Activated T-helper 1 cell treated with Interleukin-2 at 50 U/mL for 16 hours (primary cell): ENCODE measurements at places on chromosomes 7 and 10.

- DNase-seq: no peak
These were observed 44.6 kb downstream of the WDR37 start for GRCh38 chr10:1100691-1101368.

DNA sequence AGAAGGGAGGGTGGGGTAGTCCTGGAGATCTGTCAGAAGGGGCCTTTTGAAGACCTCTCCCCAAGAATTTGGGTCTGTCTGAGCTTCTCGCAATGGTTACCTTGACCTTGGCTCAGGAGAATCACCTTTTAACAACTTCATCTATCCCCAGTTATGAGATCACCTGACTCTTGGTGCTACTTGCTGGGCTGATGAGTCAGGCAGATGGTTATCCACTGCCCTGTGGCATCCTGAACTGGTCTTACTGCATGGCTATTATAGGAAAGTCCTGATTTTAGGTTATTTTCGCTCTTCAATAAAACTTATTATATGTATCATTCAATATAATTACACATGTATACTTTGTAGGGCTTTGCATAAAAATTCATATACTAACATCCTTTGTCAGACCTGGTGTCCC is 274.7 kb downstream of the GFRA1 start:
- no peak for DNase-seq

- no peak for DNase-seq
These were observed 203.2 kb downstream of the PCLO start for GRCh38 chr7:82959528-82959927.

DNA sequence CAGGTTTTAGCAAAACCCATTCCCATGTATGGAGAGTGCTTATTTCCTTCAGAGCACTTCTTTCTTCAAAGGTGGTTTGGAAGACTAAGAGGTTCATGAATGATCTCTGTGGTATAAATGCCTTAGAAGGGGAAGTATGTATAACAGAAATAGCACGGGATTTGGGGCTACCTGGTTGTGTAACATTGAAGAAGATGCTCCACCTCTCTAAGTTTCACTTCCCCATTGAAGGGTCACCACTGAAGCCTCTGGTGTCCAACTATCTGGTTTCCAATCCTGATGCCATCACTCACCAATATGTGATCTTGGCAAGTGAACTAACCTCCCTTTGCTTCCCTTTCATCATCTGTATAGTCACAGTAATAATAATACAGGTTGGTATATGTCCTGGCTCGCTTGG is 37.2 kb downstream of the CYCS start:
- DNase-seq: no peak

- no peak for DNase-seq
These were observed 263.0 kb downstream of the BAMBI start for GRCh38 chr10:28940158-28940888.

- DNase-seq: no peak
These were observed 23.9 kb downstream of the UPF2 start for GRCh38 chr10:12018438-12019282.

GRCh38 chr10:96743988-96744585 is 23.8 kb upstream of the PIK3AP1 start:
- no peak for DNase-seq

- no peak for DNase-seq
These were observed 25.1 kb downstream of the ICA1 start for GRCh38 chr7:8236780-8237407.

- DNase-seq: no peak
These were observed 825 bp downstream of the ZNF862 start for GRCh38 chr7:149838992-149839408.

DNA sequence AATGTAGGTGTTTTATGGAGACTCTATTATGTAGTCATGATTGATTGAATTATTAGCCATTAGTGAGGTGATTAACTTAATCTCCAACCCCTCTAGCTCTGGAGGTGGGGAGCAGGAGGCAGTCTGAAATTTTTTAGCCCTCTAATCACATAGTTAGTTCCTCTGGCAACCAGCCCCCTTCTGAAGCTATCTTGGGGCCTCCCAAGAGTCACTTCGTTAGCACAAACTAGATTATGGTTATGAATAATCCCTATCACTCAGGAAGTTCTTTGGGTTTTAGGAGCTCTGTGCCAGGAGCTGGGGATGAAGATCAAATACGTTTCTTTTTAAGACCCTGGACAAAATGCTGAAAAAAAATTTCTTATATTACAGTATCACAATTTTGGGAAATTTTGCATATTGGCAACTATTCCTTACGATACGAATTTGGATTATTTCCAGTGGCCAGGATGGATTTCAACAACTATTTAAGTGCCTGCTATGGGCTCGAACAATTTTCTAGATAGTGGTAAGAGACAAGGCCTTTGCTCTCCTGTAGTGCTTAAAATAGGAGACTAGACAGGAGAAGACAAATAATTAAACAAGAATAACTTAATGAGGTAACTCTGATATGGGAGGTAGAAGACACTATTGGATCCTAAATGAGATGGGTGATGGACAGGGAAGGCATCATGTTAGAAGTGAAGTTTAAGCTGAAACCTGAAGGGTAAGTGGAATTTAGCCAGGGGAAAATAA is 52.9 kb downstream of the BTAF1 start:
- DNase-seq: no peak

GRCh38 chr10:74000892-74001669 is 3.2 kb downstream of the VCL start:
- DNase-seq: no peak

DNA sequence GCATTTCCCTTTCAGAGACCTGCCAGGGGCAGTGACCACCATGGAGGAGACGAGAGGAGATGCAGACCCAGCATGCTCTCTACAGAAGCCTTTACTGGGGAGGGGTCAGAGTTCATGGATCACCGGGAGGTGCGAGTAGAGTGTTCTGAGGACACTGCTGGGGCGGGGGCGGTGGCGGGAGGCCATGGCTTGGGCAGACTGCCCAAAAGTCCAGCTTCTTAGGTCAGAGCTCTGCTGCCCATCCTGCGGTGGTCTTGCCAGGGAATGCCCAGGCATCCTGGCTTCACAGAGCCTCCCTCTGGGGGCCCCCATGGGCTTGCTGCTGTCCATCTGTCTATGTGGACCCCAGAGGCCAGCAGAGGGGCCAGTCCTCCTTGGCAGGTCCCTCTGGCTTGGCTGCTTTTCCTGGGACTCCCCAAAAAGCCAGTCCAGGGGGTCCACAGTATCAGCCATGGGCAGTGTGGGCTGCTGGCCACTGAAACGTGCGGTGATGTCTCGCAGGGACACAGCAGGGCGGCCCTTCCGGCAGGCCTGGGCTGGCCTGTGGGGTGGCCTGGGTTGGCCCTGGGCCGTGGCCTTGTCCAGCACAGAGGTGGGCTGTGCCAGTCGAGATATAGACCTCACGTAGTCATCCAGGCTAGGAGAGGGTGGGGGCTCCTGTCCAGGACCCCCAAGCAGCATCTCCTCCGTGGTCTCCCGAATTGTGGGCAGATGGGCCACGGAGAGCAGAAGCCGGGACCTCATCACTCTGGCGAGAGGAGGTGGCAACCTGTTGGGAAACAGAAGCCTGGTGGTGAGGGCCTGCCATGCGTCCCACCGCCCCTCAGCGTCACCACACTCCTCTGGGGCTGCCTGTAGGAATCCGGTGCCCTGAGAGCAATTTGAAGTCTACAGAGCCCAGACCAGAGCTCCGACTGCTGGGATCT is 1.1 kb downstream of the DEPP1 start:
- DNase-seq: no peak

- no peak for DNase-seq
These were observed 48.3 kb downstream of the ZNF783 start for GRCh38 chr7:149310113-149310836.

GRCh38 chr10:117688358-117688757 is 145.8 kb downstream of the EMX2 start:
- no peak for DNase-seq

GRCh38 chr7:43078794-43079193 is 33.7 kb upstream of the HECW1 start:
- DNase-seq: no peak

DNA sequence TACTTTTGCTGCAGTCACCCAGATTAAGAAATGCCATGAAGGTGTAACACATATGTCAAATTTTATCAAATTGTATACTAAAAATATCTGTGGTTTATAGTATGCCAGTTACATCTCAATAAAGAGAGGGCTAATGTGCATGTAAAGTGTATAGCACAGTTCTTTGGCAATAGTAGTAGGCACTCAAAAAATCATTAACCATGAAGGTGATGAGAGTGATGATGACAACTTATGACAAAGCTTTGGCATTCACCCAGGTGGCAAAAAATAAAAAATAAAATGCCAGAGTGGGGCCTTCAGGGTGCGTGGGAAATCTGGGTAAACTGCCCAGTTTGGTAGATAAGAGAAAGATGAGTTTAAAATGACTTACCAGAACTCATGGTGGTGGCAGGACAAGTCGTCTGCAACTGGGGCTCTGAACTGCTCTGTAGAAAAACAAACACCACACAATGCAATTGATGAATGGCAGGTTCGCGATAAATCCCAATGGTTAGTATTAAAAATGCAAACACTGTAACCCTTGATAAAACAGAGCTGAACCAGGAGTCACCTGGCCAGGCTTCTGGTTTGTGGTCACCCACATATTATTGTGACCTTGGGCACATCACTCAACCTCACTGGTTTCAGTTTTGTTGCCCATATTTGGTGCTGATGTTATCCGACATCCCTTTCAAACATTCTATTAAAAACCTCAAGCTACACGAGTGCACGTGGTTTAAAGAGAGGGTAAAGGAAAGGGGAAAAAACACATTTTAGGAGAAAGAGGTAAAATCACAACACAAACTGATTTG is 120.2 kb downstream of the SORBS1 start:
- no peak for DNase-seq

GRCh38 chr7:37781156-37781555 is 67.2 kb upstream of the NME8 start:
- DNase-seq: no peak

DNA sequence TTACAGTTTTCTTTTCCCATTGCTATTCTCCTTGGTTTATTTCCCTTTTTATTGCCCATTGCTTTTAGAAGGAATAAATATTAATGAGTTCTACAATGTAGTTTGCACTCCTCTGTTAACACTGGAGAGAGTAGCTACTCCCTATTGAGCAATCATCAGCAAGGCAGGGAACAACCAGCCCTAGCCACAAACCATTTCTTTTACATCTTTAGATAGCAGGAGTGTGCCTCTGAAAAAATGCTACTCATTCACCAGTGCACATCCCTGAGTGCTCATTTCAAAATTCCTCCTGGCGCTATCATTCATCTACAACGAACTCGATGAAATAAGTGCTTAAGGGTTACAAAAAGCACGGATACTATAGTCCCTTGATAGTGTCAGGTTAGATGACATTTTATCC is 252.9 kb downstream of the THSD7A start:
- DNase-seq: no peak

- no peak for DNase-seq
These were observed 111.5 kb upstream of the RAB18 start for GRCh38 chr10:27392606-27393005.

DNA sequence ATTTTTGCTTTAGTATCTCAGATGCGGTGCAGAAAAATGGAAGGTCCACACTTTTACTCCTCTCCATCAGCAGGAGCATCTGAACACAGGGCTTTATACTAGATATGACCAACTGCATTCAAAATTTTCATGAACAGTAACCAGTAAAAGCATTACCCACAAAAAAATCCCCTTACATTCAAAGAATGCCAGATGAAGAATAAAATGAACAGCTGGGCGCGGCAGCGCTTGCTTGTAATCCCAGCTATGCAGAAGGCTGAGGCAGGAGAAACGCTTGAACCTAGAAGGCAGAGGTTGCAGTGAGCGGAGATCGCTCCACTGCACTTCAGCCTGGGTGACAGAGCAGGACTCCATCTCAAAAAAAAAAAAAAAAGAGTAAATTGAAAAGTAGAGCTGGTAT is 3.1 kb downstream of the SAR1A start:
- no peak for DNase-seq

DNA sequence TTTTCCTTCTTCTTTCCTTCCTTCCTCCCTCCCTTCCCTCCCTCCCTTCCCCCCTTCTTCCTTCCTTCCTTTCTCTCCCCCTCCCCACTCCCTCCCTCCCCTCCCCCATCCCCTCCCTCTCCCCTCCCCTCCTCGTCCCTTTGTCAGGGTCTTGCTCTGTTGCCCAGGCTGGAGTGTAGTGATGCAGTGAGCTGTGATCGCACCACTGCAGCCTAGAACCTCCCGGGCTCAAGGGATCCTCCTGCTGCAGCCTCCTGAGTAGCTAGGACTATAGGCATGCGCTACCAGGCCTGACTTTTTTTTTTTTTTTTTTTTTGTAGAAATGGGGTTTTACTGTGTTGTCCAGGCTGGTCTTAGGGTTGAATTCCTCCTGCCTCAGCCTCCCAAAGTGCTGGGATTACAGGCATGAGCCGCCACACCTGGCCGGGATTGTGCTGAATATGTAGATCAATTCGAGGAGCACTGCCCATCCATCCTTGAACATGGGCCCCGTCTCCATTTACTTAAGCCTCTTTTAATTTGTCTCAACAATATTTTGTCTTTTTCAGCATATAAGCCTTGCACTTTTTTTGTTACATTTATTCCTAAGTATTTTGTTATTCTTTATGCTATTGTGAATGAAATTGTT is 23.4 kb downstream of the GRIFIN start:
- DNase-seq: no peak

DNA sequence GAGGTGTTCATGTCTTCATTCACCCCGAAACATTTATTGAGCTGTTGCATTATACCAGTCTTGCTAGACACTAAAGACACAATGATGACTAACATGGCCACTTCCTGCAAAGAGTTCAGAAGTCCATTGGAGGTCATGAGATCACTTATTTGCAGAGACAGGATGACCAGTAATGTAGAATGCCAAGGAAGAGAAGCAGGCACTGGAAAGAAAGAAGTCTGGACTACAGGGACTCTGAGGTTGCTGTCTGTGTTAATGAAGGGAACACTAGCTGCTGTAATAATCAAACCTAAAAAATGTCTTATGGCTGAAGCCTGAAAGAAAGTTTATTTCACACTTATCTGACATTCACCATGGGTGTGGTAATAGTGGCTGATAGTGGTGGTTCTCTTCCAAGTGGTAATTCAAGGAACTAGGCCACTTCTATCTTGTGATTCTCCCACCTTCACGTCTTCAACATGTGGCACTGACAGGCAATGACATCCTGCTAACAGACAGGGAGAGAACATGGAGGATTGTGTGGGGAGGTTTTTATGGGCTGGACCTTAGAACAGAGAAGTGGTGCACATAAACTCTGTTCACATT is 89.2 kb upstream of the MKLN1 start:
- no peak for DNase-seq
